Left cardiac atrium (tissue), 4 donors: ENCODE measurements at places on chromosomes 5 and 9. TPM values are rescaled to one million over a fixed set of nuclear protein-coding genes. Genes with fewer than 3 reads are reported as not detected.

Gene WNT8A
- total RNA-seq: not detected

Gene SPINK1
- total RNA-seq: not detected

DNA sequence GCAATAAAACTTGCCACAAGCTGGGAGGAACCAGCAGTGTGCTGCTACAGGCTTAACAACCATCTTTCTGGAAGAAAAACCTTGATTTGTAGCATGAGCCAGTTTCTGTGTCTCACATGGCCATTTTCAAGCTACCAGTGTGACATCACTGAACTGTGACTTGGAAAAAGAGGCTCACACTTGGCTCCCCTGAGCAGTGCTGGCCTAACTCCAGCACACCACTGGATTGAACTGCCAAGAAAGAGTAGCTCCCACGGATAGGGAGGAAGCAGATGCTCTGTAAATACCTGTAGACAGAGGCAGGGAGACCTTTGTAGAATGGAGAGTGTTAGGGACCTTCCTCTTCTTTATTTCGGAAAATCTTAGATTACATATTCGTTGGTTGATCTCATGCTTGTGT is 197.9 kb downstream of the SH3GL2 start:
- DNase-seq: peak; percentile 45

GRCh38 chr9:16964228-16964627 is 93.8 kb upstream of the BNC2 start:
- DNase-seq: no peak

- DNase-seq: no peak
Observed at GRCh38 chr5:176881021-176881749, 18.0 kb downstream of the HK3 start.

DNA sequence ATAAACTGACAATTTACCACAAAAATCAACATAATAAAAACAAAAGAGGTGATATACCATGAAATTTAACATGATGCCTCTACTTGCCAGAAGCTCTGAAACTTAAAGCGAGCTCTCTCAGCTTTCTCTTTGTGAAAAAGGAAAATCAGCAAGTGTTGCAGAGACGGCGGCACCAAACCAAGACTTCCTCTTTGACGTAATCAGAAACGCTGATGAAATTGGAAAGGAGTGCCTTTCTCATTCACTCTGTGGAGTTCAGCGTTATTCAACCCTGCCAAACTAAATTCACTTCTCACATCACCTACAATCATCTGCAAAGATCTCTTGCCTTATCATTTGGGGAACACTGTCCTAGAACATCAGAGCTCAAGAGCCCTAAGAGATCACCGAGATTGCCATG is 32.2 kb downstream of the ANXA6 start:
- peak; percentile 7 for DNase-seq

DNA sequence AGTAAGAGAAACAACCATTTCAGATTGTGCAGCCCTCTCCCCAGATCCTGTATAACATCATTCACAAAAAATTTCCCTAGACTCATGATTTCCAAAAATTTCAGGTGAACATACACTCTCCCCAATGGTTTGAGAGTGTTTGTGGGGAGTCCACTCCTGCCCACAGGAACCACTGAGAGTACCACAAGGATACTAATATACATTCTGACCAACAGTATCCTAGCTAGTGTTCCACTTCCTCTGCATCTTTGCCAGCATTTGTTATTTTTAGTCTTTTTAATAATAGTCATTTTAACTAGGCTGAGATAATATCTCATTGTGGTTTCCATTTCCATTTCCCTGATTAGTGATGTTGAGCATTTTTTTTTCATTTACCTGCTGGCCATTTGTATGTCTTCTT is 155.4 kb downstream of the DTWD2 start:
- no peak for DNase-seq

GRCh38 chr9:104915753-104916152 is 12.2 kb downstream of the ABCA1 start:
- DNase-seq: no peak

GRCh38 chr9:128983536-128983935 is 36.0 kb downstream of the NUP188 start:
- DNase-seq: no peak

DNA sequence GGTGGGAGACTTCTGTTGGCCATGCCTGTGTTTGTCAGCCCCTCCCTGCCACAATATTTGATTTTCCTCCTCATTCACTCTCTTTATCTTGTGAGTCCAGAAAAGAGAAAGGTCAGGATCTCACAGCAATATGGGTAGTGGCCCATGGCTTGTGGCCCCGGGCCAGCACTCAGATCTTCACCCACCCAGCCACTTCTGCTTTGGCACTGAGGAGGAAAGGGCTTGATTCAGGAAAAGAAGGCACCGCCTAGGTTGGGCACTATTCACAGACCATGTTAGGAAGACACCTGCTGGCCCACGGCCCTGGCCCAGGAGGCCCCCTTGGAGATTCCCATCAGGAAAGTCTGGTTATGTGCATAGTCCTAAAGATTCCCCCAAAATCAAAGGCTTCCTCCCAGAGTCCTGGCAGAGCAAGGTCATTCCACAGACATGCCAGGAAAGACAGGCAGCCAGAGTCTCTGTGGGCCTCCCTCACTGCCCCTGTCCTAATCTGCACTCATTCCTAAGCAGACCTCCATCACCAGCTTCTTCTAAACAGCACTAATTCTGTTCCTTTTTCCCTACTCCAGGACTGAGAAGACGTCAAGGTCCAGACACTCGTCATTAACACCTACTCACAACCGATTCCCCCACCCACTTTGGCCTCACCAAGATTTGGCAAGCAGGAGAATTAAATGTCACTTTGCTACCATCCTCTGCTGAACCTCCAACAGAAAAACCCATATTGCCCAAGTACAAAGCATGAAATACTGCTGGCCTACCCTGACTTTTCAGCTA is 179.3 kb downstream of the DEPDC1B start:
- no peak for DNase-seq

- DNase-seq: no peak
Observed at GRCh38 chr5:112183103-112183711, 235.9 kb downstream of the EPB41L4A start.

DNA sequence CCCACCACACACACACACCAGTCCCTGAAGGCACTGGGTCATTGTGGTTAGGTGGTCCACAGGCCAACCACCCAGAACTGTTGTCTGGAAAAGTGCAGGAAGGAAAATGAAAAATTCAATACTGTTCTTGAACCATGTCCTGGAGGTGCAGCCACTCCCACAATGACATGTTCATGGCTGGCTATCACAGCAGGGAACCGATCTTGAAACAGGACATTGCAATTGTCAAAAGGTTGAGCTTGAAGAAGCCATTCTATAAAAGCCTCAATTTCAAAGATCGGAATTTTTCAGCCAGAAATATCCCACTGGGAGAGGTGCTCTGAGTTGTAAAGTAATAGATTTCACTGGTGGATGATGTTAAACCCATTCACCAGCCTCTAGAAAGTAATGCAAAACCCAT is 218.2 kb downstream of the GNA14 start:
- DNase-seq: no peak

- no peak for DNase-seq
Observed at GRCh38 chr5:138078006-138078643, 5.7 kb upstream of the WNT8A start.

DNA sequence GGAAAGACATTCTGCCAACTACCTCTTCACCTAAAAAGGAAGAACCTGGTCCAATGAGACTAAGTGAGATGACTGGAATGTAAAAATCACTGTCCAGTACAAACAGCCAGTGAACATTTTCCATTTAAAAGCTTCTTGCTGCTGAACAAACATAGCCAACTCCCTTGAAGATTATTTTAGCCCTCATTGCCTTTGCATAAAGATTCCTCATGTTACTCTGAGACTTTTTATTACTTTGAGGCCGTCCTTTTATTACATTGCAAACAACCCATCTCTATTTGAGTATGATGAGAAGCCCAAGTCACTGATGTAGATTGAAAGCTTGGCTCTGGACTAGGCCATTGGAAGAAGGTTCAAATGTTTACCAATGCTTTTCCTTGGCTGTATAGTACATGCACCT is 649.8 kb downstream of the CETN3 start:
- DNase-seq: no peak

DNA sequence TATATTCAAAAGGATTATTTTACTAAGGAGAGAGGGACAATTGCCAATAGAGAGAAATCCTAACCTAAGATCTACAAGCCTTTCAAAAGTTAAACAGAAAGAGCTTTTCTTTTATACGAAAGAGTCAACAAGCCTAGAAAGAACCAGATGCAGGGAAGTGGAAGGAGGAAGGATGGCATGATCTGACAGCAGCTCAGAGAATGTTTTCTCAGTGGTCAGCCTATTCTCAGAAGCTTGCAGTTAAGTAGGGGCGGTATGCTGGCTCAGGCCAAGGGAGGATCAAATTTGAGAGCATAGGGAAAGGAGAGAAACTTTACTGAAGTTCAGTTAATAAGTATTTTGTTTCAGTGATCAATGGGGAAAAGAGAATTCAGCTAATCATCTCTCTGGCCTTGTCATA is 88.0 kb upstream of the FTMT start:
- no peak for DNase-seq

- DNase-seq: no peak
Observed at GRCh38 chr9:127963359-127964064, 17.3 kb downstream of the EEIG1 start.

DNA sequence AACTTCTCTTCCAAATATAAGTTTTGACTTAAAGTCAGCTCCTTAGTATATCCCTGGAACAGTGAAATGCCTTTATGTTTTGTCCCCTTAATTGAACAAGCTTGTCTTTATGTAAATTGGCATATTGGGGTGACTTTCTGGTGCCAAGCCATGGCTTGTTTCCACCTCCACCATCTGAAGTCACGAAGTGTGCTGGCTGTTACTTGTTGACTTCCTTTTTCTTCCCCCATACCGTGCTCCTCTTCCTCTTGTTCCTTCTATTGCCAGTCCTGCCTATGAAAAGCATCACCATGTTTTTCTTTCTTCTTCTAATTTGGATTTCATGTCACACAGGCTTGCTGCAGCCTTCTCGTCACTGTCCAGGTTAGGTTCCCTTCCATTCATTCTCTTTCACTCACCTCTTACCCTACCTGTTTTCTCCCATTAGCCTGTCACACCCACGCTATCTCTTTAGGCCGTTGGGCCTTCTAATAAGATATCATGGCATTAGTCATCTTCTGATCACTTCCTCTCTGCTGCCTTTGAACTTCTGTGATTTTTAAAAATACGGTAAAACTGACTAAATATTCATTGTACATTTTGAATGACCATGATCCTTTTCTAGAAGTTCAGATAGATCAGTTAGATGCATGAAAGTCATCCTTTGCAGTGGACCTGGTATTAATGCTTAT is 48.1 kb downstream of the IQGAP2 start:
- DNase-seq: no peak
